ENCODE measurements at places on chromosomes 2 and 18.

DNA sequence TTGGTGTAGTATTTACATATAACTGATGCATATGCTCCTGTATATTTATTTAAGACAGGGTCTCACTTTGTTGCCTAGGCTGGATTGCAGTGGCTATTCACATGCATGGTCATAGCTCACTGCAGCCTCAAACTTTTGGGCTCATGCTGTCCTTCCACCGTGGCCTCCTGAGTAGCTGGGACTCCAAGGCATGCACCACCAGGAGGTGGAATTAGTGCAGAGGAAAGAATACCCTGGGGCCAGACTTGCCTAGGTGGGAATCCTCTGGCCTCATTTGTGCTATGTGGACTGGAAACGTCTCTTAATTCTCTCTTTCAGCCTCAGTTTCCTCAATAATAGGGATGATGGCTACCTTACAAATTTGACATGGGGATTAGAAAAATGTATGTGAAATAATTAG lies 2.3 kb downstream of the CEP192 start:
- DNase-seq, result no peak

DNA sequence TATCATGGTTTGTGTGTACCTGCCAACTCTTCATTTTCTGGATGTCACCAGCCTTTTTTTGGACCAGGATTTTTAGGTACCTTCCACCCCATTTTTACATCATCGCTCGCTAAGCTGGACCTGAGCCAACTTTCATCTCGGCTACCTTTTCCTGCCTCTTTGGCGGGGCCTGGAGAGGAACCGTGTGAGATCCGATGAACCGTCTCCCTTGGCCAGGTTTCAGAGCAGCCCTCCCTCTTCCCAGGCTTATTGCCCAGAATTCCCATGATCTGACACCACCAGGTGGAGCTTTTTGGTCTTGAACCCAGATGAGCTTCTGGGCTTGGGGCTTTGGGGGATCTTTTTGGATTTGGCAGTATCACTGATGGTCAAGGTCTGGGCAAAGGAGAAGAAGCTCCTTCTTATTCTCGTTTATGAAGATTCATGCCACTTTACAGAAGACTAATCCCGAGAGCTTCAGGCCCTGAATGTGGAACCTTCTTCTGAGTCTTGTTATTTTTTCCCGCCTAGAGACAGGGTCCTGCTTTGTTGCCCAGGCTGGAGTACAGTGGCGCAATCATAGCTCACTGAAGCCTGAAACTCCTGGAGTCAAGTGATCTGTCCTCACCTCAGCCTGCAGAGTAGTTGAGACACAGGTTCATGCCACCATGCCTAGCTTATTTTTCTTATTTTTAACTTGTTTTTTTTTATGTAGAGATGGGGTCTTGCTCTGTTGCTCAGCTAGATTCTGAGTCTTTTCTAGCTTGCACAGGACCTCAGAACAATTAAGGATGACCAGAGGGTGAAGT lies 50.4 kb downstream of the GATA6 start:
- DNase-seq, result no peak

DNA sequence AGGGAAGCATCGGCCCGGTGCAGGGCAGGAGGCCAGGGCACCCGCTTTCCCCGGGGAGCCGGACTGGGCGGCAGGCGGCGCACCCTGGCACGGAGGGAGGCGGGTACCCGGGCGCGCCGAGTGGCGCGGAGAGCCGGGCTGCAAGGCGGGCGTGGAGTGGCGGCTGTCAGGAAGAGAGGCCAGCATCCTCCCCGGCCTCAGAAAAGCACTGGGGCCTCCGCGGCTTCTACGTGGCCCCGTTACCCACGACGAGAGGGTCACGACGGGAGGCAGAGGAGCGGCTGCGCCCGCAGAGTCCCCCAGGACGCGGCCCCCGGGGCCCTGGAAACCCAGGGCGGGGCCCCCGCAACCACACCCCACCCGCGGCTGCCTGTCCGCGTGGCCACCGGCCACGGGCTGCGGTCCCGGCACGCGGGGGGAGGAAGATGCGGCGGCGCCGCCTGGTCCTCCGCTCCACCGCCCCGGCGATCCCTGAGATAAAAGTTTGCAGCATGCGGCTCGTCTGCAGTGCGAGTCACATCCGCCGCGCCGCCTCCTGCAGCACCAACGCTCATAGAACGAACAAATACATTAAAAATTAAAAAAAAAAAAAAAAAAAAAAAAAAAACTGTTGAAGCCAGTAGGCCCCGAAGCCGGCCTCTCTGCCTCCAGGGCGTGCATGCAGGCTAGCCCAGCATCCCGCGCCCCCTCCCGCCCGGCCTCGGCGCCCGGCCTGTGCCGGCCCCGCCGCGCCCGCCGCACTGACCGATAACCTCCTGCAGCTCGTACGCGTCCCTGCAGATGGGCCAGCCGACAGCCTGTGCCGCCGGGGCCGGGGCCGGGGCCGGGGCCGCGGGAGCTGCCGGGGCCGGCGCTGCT lies 683 bp downstream of the STK39 start:
- DNase-seq, result peak; percentile 15

DNA sequence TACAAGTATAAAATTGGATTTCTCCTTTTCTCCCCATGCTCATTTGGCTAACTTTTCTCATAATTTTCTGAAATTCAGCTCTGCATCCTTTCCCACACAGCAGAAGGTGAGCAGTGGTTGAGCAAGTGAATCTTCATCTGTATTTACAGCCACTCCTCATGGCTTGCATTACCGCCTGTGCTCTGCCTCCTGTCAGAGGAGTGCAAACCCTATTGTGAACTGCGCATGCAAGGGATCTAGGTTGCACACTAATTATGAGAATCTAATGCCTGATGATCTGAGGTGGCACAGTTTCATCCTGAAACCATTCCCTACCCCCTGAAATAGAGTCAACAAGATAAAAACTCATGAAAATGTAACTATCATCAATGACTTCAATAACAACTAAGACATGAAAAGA lies 20.0 kb downstream of the ME2 start:
- no peak for DNase-seq

- DNase-seq, result no peak
Observed at GRCh38 chr2:215486291-215487001, 50.6 kb upstream of the FN1 start.
